ENCODE measurements at places on chromosomes 6 and 20. TPM values are rescaled to one million over a fixed set of nuclear protein-coding genes. Genes with fewer than 3 reads are reported as not detected.

The PPP1R18 gene
- 66.9 TPM for total RNA-seq

The ZNF391 gene
- 8.3 TPM for total RNA-seq

DNA sequence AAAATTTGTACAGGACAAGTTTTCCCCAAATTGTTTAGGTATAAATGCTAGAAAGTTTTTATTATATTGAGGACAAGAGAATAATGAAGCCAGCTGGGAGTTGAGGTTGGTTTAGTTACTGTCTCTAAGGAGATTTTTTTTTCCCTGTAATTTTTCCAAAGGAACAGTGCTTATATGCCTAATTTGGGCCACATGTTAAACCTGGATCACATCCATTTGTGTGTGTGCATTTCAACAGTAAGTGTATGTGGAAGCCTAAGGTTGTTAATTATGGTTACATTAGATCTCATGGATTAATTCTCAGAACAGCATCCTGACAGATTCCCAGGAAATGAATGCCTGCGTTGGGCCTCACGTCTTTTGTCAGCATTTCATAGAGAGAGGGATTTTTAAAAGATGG is 4.5 kb downstream of the IGF2R start:
- no peaks in the 10 kb centered on the region for H3K36me3 ChIP-seq
- no peak for DNase-seq
- no peak overlapping the region for H3K4me3 ChIP-seq
- H3K27me3 ChIP-seq: no peaks in the 10 kb centered on the region
- H3K27ac ChIP-seq: peak overlapping the region; percentile 75
- peaks cover 56% of the 10 kb centered on the region for H3K4me1 ChIP-seq

DNA sequence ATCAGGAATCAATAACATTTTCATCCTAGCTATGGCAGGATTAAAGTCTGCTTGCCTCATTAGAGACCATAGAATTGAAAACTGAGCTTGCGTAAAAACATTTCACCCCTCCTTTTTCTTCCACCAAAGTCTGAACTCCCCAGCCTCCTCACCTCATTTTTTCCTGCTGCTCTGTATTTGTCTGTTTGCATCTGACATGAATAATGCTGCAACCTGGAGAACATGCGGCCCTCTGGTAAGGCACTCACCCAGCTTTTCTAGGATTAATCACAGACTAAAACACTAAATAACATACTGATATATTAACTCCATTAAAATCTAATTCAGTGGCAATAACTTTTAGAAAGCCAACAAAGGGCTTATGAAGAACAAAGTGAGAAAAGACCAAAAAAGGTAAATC is 677.7 kb upstream of the NRSN1 start:
- no peak overlapping the region for H3K4me3 ChIP-seq
- H3K36me3 ChIP-seq: no peaks in the 10 kb centered on the region
- no peak overlapping the region for H3K27ac ChIP-seq

The WASF1 gene
- total RNA-seq: 55.7 TPM

Measured in MCF 10A (cell line).